Mononuclear cell (primary cell): ENCODE measurements at places on chromosomes 5 and 9. TPM values are rescaled to one million over a fixed set of nuclear protein-coding genes. Genes with fewer than 3 reads are reported as not detected.

Gene ELAVL2
- not detected for total RNA-seq

Gene LSM11
- 1.0 TPM for total RNA-seq

Gene EIF4E1B
- 0.10 TPM for total RNA-seq

Gene ACOT12
- total RNA-seq = 0.31 TPM

Gene IFNA6
- total RNA-seq = 0.10 TPM

Gene FAM151B
- 5.6 TPM for total RNA-seq

Gene SPATA31A3
- not detected for total RNA-seq

Gene PTRH1
- 1.7 TPM for total RNA-seq

Gene GPR150
- 0.42 TPM for total RNA-seq

Gene IL5
- total RNA-seq = not detected

Gene PFN3
- not detected for total RNA-seq

Gene ZDHHC11B
- total RNA-seq = 0.73 TPM

Gene GRXCR2
- total RNA-seq = not detected

Gene SV2C
- total RNA-seq = under 0.01 TPM

Gene NPM1
- total RNA-seq = 1,212 TPM

Gene PCDHGA8
- total RNA-seq = 0.10 TPM

Gene BTNL9
- total RNA-seq = 0.21 TPM

Gene DNAI1
- not detected for total RNA-seq

Gene SLC6A19
- not detected for total RNA-seq

Gene LHX3
- total RNA-seq = not detected

Gene SH3PXD2B
- 0.52 TPM for total RNA-seq

Gene C9orf153
- total RNA-seq = 1.9 TPM

Gene CAVIN4
- total RNA-seq = not detected

Gene PCA3
- under 0.01 TPM for total RNA-seq

Gene TMEM174
- total RNA-seq = not detected

Gene TMEM252
- not detected for total RNA-seq

Gene CDKN2B
- 0.63 TPM for total RNA-seq

Gene TAF11L10
- not detected for total RNA-seq

Gene INSL4
- not detected for total RNA-seq

Gene PHYHD1
- 0.73 TPM for total RNA-seq

Gene SPATA31C1
- not detected for total RNA-seq

Gene GABRB2
- total RNA-seq = not detected

Gene POMT1
- 18.9 TPM for total RNA-seq

Gene PRR16
- total RNA-seq = 0.63 TPM

Gene CATSPER3
- total RNA-seq = 0.10 TPM

Gene CXCL14
- not detected for total RNA-seq

Gene INSL6
- not detected for total RNA-seq

Gene PCDHA1
- total RNA-seq = not detected

Gene CDC26
- total RNA-seq = 13.2 TPM

Gene DPYSL3
- total RNA-seq = 0.52 TPM
